Left colon (tissue), 2 donors: ENCODE measurements at places on chromosomes 4 and X. TPM values are rescaled to one million over a fixed set of nuclear protein-coding genes. Genes with fewer than 3 reads are reported as not detected.

HMX1 gene
- total RNA-seq, result not detected

SPON2 gene
- total RNA-seq, result 26.6 TPM

AGTR2 gene
- total RNA-seq, result not detected

AWAT2 gene
- total RNA-seq, result not detected

TACC3 gene
- 8.9 TPM for total RNA-seq

CXorf49 gene
- total RNA-seq, result not detected

MAGEA8 gene
- total RNA-seq, result not detected

DNA sequence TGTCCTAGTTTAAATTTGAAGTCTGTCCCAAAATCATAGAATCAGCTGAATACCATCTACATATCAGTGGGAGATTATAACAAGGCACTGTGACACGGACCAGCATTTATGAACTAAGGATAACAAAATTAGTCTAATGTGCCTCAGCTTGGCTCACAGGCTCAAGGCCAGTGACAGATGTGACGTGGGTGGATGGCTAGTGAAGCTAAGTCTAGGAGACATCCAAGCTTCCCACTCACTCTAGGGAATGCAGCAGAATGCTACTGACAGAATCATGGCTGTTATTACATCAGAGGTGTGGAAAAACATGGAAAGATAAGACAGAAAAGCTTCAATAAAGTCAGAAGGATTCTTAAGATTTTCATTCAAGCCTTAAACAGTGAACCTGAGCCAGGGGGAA, 329.9 kb downstream of the NAF1 start:
- DNase-seq, result no peak

- no peak for DNase-seq
Measured at GRCh38 chr4:101037938-101038413, 309.4 kb downstream of the PPP3CA start.

- no peak for DNase-seq
Measured at GRCh38 chr4:78292856-78293255, 235.7 kb downstream of the FRAS1 start.

DNA sequence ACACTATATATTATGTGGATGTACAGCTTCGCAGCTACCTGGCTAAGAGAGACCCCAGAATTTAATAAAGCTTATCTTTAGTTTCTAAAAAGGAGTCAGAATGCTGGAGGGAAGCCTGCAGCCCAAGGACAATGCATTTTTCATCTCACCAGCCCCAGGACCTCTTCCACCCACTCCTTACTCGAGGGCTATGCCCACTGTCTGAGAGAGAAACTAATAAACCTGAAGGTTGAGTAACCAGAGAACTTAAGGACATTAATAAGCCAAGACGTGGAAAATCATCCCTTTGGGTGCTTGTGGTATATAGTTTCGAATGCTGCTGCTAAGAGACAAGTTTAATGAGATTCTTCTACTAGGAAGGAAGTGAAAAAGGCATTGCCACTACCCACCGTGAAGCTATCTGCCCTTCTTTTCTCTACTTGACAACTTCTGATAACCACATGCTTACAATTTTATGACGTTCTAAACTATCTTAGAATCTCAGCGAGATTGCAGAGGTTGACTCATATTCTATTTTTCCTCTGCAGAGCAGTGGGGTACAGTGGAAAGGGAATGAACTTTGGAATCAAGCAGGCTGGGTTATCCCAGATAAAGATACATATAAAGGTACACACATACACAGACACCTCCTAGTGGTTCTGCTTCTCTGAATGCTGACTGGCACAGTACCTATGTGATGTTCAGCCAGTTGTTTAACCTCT, 3.3 kb downstream of the RELL1 start:
- DNase-seq, result no peak

GRCh38 chr4:74948236-74948635, 15.3 kb downstream of the PARM1 start:
- DNase-seq, result peak; percentile 23

DNA sequence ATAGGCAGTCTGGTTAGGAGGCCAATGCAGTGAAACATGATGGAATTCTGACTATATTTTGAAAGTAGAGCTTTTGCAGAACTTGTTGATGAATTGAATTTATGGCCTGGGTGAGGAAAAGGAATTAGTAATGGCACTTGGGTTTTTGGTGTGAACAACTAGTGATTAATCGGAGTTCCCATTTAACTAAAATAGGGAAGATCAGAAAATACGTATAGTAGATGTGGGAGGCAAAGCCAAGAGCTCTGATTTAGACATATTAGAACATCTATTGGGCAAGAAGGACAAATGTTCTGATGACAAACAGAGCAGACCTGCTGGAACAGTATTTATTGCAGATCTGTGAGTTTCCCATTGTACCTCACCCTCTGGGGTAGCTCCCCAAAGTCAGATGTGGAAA, 12.3 kb upstream of the NDP start:
- no peak for DNase-seq

DNA sequence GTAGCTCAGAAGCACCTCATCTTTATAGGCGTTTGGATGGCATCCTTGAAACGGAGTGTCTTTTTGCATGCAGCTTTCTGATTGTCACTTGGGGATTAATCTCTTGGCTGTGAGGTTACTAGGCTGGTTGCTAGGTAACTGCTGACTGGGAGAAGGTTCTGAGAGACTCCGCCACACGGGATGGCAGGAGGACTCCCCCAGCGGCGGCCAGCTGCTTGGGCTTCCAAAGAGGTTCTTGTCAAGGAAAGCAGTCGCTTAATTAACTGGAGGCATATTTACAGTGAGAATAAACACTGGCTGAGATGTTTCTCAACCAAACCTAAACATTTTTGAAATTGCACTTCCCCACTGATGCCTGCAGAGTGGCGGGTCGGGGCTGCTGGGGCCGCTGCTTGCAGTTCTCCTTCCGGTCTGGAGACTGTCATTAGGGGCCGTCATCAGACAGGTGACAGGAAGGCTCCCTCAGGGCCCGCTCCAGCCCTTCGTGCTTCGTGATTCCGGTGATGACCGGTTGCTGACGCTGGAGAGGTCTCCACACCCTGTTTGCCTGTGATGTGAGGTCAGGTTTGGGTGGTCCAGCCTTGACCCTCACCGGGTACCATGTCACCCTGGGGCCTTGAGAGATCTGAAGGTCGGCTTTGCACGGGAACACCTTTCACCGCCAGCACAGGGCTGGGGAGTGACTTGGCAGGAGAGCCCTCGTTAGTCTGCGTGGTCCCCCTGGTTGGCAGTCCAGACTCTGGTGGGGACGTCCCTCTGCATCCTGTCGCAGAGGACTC, 9.1 kb downstream of the NSG1 start:
- no peak for DNase-seq

DNA sequence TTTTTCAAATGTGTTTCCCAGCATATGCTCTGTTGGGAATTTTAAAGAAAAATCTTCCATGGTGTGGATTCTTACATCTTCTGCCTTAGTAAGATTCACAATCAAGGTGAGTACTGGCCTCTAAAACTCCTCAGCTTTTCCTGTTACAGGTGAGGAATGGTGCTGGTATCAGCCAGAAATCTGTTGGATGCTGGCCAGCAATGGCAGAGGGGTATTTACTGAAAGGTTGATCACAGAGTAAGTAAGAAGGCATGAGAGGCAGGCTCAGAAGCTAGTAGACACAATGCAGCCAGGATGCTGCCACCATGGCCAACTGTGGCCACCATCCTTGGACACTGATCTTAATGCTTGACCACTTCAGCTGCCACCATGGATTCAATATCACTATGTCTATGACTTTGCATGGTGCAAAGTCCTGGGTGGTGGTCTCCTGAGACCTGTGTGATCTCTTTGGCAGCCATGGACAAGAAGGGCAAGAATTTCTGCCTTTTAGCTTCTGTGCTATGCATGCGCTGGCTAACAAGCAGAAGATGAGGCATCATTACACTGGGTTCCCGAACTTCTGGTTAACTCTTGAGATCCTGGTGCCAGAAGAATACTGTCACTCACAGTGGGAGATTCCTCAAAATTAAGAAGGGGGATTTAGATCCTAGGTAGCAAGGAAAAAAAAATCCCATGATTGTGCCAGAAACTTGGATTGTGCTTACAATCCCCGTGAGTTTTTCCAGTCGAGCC, 60.2 kb downstream of the CHRNA9 start:
- no peak for DNase-seq

DNA sequence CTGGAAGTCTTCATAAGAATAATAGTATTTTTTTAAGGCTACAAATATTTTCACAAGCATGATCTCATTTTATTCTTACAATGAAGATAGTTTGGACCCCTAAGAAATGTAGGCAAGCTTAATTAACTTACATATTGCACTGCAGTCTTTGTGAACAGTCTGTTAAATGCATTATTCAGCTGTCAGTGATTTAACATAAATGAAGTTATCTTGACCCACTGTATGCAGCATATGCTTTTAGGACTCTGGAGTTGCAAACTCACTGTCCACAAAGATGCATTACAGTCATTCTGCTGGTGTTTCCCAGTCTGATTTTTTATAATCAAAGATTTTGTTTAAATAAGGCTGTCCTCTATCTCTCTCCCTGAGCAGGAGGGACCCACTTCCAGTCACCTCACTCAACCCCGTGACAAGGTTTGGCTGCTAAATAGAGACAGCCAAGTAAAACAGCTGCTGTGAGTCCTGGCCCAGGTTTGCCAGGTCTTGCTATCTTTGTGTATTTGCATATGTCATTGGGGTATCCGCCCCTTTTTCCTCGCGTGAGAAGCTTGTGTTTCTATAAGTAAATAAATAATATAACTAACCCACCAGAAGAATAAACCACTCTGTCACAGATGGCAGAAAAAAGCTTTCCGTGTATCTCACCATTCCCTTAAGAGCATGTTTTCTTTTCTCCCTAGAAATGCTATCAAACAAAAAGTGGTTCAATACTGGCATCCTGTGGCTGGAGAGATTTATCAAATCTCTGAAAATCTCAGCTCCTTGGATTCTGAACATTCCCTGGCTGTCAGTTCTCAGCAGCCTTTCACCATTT, 67.0 kb downstream of the SLC7A11 start:
- peak; percentile 61 for DNase-seq

DNA sequence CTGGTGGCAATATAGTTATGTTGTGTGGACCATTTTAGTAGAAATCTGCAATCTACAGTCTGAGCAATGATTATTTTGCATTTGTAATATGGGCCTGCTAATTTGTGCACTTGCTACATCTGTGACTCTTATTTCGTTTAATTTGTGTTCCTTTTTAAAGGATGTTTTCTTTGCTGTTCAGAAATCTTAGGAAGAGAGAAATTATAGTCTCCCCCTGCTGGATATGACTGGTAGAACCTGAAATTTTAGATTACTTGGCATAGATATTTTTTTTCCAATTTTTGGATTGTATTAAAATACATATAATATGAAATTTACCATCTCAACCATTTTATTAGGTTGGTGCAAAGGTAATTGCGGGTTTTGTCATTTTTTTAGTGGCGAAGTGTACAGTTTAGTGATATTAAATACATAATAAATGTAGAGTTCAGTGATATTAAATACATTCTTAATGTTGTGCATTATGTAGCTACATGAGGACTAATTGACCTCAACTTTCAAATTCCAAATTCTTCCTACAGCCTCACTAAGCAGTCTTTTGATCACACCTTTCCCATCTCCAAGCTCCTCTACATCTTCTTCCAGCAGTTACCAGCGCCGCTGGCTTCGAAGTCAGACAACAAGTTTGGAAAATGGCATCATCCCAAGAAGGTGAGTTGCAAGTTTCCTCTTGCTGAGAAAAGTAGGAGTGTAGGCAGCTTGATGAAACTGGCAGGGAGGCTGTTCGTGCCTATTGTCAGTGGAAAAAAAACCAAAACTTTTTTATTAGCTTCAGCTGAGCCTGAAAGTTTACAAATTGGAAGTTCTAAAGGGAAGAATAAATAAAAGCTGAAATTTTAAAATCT, 82.2 kb downstream of the FNIP2 start:
- no peak for DNase-seq

GRCh38 chrX:6053141-6053540, 175.5 kb downstream of the NLGN4X start:
- DNase-seq, result no peak

GRCh38 chrX:112008724-112009123, 73.9 kb downstream of the TRPC5 start:
- DNase-seq, result no peak

DNA sequence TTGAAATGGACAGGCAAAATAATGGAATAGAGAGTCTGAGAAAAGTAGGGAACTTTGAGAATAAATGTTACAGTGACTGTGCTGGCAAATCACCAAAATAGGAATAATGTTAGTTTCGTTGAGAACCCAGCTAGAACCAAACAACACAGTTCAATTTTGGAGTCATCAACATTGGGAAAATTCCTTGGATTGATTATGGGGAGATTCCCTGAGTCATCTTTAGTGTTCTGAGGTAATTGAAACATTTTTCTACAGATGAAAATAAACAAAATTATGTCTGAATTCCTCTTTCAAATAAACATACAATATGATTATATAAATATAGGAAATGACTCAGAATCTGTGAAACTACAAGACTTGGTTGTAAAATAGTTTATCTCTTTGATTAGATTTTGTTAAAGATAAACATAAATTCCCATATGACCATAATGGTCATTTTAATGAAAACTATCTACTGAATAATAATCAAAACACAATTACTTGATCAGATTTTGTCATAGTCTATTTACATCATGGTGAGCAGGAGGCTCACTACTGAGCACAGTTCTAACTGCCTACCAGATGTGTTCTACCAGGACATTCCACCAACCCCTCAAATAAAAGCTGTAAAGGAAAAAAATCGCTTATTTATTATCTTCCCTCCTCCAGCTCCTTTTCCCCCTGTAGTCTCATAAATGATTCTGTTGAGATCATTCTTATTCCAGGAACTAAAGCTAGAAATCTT, 51.4 kb upstream of the GABRA2 start:
- no peak for DNase-seq

- DNase-seq, result no peak
Measured at GRCh38 chr4:183256343-183256742, 63.7 kb downstream of the CLDN22 start.

- DNase-seq, result peak; percentile 71
Measured at GRCh38 chr4:81635739-81636138, 164.0 kb upstream of the RASGEF1B start.
